Parietal lobe (tissue), 2 donors: ENCODE measurements at places on chromosomes 4 and X. TPM values are rescaled to one million over a fixed set of nuclear protein-coding genes. Genes with fewer than 3 reads are reported as not detected.

EGFL6 gene
- 0.31 TPM for total RNA-seq

STK32B gene
- 38.5 TPM for total RNA-seq

NAT8L gene
- 13.1 TPM for total RNA-seq

HS3ST1 gene
- total RNA-seq, result 10.0 TPM

NCAPG gene
- 13.8 TPM for total RNA-seq

CYLC1 gene
- not detected for total RNA-seq

BBS12 gene
- total RNA-seq, result 10.6 TPM

IL3RA gene
- total RNA-seq, result 1.6 TPM

USP17L19 gene
- total RNA-seq, result not detected
